ENCODE measurements at places on chromosomes 7 and 10. TPM values are rescaled to one million over a fixed set of nuclear protein-coding genes. Genes with fewer than 3 reads are reported as not detected.

Gene ARL4A
- total RNA-seq, result 19.1 TPM

Gene FANK1
- total RNA-seq, result 5.3 TPM

GRCh38 chr7:106313456-106313901 is 28.7 kb upstream of the NAMPT start:
- DNase-seq, result no peak

DNA sequence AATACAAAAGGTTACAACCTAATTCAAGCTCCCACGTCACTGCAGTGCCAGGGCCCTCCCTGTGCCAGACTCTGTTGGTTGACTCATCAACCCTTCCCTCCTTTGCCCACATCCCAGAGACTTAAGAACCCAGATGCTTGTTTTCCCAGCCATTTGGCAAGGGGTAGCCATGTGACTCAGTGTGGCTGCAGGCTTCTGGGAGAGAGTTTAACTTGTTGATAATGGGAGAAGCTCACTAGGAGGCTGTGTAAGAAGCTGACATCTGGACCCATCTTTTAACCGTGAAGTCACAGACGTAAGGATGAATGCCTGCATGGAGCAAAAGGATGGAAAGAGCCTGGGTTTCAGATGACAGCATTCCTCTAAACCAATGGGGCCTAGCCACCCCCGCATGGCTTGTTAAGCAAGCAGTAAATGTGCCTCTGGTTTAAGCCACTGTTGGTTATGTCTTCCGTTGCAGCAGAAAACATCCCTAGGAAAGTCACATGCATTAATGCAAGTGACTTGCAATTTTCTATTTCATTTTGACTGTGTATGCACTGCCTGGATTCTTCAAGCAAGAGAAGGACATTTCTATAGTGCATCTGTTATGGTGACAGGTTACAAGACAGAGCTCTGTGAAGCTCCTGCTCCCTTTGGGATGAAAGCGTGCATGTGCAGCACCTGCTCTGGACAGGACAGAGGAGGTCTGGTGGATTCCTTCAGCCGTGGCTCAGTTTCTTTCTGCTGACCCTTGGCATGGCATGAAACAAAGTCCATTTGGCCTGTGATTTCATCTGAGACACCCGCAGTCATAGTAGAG is 57.5 kb upstream of the CREB5 start:
- DNase-seq, result no peak

- peak; percentile 12 for DNase-seq
Observed at GRCh38 chr7:26398756-26399509, 107.3 kb downstream of the SNX10 start.

DNA sequence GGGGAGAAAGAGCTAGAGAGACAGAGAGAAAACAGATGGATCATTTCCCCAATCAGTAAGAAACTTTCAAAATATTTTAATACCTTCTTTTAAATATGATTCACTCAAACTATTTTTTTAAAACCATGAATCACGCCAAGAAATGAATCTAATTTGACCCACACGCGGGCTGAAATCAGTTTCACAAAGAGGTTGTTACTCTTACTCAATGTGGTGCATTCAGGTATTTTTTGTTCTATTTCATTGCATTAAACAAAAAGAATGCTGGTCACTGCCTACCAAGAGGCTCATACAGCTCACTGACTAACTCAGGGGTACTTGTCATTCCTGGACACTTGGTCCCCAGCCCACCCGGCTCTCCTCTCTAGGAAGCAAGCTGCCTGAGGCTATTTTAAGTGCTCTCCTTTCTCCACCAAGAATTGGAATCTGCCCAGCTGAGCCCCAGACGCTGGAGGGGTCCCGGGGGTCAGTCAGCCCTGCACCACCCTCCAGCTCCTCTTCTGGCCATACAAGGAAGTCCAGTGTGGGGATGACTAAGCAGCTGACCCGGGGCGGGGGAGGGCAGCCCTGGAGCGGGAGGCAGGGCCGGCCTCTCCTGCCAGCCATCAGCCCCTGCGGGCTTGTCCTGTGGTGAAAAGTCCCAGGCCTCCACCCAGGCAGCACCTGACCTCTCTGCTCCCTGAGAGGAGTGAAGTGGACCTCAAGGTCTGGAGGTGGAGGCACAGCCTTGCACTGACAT is 21.7 kb upstream of the PFKP start:
- DNase-seq, result peak; percentile 30

GRCh38 chr10:69911613-69912528 is 110.2 kb downstream of the COL13A1 start:
- DNase-seq, result peak; percentile 31

DNA sequence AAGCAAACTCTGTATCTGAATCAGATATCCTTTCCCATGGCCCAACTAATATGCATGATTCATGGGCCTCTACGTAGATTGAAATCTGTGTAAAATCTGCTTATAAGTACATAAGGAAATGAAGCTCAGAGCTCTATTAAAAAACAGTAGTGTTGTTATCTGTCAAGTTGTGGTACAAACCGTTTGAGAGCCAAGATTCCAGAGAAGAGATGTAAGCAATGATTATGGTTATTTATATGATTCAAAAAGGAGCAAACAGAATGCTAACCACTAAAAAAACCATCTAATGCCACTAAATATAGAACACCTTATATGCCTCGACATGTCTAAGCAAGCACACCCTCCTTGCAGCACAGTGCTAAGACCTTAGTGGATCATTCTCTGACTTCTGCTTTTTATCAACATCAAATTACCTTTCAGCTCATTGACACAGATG is 26.6 kb downstream of the RPP38 start:
- DNase-seq, result no peak

DNA sequence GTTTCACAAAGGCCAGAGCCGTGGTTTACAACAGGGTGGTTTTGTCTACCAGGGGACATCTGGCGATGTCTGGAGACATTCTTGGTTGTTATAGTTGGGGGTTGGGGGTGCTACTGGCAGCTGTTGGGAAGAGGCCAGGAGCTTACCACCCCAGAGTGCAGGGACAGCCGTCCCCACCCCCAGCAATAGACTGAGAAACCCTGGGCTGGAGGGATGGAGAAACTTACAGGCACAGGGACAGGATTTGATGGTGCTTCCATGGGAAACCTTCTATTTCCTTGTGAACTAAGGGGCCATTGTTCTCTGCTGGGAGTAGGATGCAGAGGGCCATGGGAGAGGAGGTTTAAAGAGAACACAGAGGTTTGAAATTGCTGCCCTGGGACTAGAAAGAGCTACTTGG is 10.9 kb downstream of the ADCK2 start:
- DNase-seq, result no peak

- DNase-seq, result no peak
Observed at GRCh38 chr10:108392286-108392685, 1227.8 kb upstream of the SORCS1 start.

DNA sequence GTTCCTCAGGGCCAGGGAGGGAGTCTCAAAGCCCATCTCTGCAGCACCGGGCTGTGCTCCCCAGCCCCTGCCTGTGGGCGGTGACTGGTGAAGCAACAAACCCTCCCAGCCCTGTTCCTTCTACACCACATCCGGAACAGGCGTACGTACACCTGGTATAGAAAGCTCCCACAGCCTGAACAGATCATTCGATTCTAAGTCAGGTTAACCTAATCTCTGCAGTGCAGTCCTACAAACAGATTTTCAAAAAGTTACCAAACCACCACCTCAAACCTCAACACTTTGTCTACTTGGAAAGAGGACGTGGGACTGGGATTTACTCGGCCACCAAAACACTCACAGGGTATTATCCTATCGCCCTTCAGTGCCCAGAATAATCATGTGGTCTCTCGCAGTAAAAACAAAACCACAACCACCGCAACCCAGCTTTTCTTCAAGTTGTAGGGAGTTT is 238.4 kb downstream of the DIP2C start:
- DNase-seq, result no peak

- DNase-seq, result no peak
Observed at GRCh38 chr10:77186936-77187335, 450.7 kb downstream of the KCNMA1 start.

All from mucosa of gallbladder (tissue), 1 donor.